ENCODE measurements at places on chromosomes 6 and 20.

DNA sequence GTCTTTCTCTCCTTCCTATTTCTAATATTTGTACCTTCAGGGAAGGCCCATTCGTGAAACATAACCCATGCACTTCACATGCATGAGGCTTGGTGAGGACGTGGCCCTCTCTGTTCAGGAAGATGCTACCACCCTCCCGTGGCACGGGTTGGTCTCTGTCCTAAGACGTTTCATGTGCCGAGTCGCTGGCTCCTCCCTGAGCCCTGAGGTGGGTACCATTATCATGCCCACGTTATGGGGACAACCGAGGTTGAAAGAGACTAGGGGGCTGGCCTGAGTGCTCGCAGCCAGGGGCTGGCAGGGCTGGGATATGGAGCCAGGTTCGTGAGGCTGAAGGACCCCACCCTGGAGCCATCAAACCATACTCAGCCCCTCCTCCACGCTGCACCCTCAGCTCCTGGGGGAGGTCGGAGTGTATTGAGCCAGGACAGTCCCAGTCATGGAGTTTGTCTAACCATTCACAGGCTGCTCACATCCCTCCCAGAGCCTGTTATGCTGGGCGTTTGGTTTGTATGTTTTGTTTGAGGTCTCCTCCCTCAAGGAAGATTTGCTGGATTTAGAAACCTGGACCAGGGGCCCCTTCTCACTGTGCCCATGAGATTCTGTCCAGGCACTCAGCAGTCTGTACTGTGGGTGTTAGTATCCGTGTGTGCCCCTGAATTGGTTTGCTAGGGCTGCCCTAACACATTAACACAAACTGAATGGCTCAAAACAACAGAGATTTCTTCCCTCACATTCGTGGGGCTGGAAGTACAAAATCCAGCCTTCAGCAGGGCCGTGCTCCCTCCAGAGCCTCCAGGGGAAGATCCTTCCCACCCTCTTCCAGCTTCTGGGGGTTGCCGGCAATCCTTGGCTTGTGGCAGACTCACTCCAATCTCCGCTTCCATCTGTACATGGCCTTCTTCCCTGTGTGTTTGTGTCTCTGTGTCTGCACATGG, 88.3 kb downstream of the ANKRD60 start:
- no peak for DNase-seq

DNA sequence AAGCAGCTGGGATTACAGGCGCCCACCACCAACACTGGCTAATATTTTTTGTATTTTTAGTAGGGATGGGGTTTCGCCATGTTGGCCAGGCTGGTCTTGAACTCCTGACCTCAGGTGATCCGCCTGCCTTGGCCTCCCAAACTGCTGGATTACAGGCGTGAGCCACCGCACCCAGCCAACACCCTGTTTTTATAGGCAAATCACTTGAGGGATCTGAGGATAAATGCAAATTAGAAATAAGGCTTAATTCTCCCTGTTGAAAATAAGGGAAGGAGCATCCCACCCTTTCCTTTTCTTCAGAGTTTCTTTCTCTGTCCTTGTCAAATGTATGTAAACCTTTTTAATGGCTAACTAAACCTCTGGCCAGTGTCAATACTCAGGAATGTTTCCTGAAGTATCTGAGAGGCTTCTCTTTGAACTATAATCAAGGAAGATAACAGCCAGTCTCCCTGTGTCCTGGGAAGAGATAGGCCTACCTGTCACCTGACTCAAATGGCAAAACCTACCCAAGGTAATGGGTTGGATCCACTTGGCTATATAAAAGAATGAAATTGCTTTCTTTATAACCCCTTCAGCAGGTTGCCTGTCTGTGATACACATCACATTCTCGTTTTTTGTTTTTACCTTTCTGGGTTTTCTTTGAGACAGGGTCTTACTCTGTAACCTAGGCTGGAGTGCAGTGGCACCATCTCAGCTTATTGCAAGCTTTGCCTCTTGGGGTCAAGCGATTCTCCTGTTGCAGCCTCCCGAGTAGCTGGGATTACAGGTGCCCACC, 64.5 kb upstream of the TNFAIP3 start:
- DNase-seq: no peak

DNA sequence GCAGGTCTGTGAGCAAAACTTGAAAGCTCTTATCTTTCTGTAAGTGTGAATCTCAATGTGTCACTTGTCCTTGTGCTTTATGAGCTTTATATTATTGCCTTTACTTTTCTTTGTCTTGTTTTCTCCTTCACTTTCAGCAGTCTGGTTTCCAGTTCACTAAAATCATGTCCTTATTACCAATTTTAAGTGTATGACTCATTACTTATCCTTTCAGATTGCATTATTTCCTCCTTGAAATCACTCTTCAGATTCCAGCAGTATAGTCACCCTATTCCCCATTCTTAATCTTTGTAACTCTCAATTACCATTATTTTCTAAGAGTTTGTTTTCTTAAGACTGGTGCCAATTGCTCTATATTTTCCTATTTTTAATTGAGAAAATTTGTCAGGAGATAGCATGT, 117.4 kb upstream of the GRIK2 start:
- no peak for DNase-seq

DNA sequence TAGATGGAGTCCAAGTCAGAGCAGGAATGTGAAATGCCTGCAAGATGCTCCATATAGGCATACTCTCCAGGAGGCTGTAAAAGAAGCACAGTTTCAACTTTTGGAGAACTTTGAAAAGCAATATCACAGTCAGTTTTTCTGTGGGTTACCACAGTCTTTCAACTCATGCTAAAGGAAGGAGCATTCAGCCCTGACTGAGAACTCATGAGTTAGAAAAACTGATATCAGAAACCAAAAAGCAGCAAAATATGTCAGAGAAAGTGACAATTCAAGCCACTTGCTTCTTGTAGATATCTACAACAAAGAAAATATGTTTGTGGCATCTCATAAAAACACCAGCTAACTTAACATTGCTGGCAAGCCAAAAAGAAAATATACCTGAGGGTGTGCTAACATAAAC, 36.1 kb upstream of the PTCHD4 start:
- DNase-seq: no peak

GRCh38 chr6:142118328-142118727, 14.4 kb upstream of the GJE1 start:
- DNase-seq: no peak

GRCh38 chr6:142478117-142478516, 176.3 kb downstream of the ADGRG6 start:
- DNase-seq: no peak
